SJSA1 (cell line): ENCODE measurements at places on chromosomes 12 and 14. TPM values are rescaled to one million over a fixed set of nuclear protein-coding genes. Genes with fewer than 3 reads are reported as not detected.
A peak's percentile ranks its signal among the peaks of the same experiment; 100 is the strongest.

- no peaks in the 10 kb centered on the region for H3K27me3 ChIP-seq
- H3K36me3 ChIP-seq = peaks cover 13% of the 10 kb centered on the region
- H3K27ac ChIP-seq = peak overlapping the region; percentile 87
- H3K4me3 ChIP-seq = no peak overlapping the region
- DNase-seq = peak; percentile 86
These were observed 15.5 kb downstream of the SYT1 start for GRCh38 chr12:78880078-78880477.

- no peaks in the 10 kb centered on the region for H3K27me3 ChIP-seq
- peaks cover 39% of the 10 kb centered on the region for H3K4me1 ChIP-seq
- H3K27ac ChIP-seq = no peak overlapping the region
- no peaks in the 10 kb centered on the region for H3K36me3 ChIP-seq
- no peak overlapping the region for H3K4me3 ChIP-seq
- DNase-seq = no peak
These were observed 37.0 kb upstream of the FRMD6 start for GRCh38 chr14:51614707-51615106.

DNA sequence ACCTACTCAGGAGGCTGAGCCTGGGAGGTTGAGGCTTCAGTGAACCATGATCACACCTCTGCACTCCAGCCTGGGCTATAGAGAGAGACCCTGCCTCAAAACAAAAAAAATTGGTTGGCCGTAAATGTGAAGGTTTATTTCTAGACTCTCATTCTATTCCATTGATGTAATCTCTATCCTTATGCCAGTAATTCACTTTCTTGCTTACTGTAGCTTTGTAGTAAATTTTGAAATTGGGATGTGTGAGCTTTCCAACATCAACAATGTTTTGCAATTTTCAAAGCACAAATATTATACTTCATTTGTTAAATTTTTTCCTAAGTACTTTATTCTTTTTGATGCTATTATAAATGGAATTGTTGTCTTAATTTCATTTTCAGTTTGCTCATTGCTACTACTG lies 24.6 kb downstream of the LIN52 start:
- H3K27me3 ChIP-seq = no peaks in the 10 kb centered on the region
- H3K4me3 ChIP-seq = no peak overlapping the region
- H3K4me1 ChIP-seq = no peaks in the 10 kb centered on the region
- H3K27ac ChIP-seq = no peak overlapping the region

Gene ANHX
- total RNA-seq = not detected in 2 replicates

GRCh38 chr12:57720606-57721595 lies 17.6 kb downstream of the AGAP2 start:
- peaks cover 64% of the 10 kb centered on the region for H3K36me3 ChIP-seq
- no peak overlapping the region for H3K4me3 ChIP-seq
- H3K27ac ChIP-seq = no peak overlapping the region
- H3K27me3 ChIP-seq = peaks cover 15% of the 10 kb centered on the region; the same call in 1 of the 2 replicates
